ENCODE measurements at places on chromosomes 1 and 21.

DNA sequence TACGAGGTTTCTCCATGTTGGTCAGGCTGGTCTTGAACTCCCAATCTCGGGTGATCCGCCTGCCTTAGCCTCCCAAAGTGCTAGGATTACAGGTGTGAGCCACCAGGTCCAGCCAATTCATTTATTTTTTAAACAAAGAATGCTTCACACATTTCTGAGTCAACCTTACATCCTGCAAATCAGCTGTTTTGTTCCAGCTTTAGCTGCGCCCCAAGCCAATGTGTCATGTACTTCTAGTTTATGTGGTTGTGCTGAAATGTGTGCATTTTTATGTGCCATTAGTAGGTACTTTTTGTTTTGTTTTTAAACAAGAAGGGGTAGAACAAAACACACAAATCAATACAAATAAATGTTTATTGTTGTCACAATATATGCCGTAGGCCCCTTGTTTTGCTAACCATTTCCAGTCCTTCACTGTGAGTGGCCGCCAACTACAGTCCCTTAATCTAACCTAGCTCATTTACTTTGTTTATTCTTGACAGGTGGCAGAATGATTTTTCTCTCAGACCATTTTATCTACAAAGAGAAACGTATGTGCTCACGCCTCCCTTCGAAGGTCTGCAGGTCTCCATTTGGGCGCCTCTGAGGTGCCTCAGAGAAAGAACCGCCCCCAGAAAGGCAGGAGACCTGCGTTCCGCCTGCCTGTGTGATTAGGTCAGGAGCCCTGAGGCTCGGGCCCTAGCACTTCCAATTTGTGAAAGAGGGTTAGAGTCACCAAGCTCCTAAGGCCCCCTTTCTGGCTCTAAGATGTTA is 2.8 kb upstream of the CASQ2 start:
- no peak overlapping the region for H3K4me3 ChIP-seq
- H3K27ac ChIP-seq, result no peak overlapping the region
- no peaks in the 10 kb centered on the region for H3K4me1 ChIP-seq
- no peak for DNase-seq
- no peaks in the 10 kb centered on the region for H3K27me3 ChIP-seq

GRCh38 chr21:23496729-23497128 is 2110.6 kb downstream of the MRPL39 start:
- H3K4me3 ChIP-seq, result no peak overlapping the region
- H3K36me3 ChIP-seq, result no peaks in the 10 kb centered on the region
- no peak overlapping the region for H3K27ac ChIP-seq
- no peaks in the 10 kb centered on the region for H3K4me1 ChIP-seq
- no peak for DNase-seq
- no peaks in the 10 kb centered on the region for H3K27me3 ChIP-seq

DNA sequence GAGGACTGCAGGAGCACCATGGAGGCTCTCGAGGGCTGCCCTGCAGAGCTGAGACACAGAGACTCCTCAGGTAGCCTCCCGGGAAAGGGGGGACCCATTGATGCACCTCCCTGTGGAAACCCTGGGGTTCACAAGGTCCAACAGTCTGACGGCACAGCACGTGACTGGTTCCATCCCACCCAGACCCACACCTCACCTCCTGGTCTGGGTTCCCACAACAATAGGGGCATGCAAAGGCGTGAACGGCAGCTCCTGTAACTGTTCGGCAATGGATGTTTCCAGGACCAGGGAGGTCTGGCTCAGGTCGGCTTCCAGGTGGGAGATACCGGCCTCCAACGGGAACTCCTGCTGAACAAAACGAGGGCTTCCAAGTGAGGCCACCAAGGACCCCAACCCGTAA is 86.8 kb downstream of the NPHP4 start:
- no peak overlapping the region for H3K27ac ChIP-seq
- no peak for DNase-seq
- H3K4me3 ChIP-seq, result no peak overlapping the region
- H3K4me1 ChIP-seq, result no peaks in the 10 kb centered on the region

DNA sequence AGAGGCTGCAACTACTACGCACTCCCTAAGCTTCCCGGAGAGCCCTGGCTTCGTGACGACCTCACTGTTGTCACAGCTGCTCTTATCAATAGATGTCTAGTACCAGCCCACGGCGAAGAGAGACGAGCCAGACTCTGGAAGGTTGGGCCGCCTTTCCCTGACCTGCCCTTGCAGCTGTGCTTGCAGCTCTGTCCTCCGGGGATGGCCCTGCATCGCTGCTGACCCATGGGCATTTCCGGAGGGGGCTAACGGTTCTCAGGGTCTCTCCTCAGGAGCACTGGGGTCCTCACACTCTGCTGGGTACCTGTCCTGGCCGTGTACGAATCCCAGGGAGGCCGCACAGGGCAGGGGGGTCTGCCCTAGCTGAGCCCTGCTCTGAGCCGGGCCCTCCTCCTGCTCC is 93.8 kb upstream of the COL6A1 start:
- DNase-seq, result no peak
- no peak overlapping the region for H3K4me3 ChIP-seq
- no peaks in the 10 kb centered on the region for H3K27me3 ChIP-seq
- peaks cover 79% of the 10 kb centered on the region for H3K4me1 ChIP-seq

DNA sequence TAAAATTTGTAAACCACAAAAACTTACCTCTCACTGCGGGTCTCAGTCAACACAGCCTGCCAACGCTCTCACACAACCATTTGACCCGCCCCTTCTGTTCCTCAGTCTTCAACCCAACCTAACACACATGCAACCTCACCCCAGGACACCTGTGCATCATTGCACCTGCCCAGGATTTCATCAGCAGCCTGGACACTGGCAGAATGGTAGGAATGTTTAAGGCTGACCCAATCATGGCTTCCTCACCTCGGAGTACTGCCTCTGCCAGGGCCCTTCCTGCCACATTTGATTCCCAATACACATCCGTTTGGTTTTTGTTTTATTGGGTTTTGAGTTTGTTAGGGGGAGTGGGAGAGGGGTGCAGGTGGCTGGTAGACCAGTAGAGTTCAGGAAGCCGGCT is 40.7 kb downstream of the TOMM20 start:
- no peaks in the 10 kb centered on the region for H3K36me3 ChIP-seq
- no peak overlapping the region for H3K27ac ChIP-seq
- no peaks in the 10 kb centered on the region for H3K27me3 ChIP-seq
- H3K4me1 ChIP-seq, result peaks cover 11% of the 10 kb centered on the region

Data from CD8-positive, alpha-beta memory T cell (primary cell).